ENCODE measurements at places on chromosomes 4 and X.

DNA sequence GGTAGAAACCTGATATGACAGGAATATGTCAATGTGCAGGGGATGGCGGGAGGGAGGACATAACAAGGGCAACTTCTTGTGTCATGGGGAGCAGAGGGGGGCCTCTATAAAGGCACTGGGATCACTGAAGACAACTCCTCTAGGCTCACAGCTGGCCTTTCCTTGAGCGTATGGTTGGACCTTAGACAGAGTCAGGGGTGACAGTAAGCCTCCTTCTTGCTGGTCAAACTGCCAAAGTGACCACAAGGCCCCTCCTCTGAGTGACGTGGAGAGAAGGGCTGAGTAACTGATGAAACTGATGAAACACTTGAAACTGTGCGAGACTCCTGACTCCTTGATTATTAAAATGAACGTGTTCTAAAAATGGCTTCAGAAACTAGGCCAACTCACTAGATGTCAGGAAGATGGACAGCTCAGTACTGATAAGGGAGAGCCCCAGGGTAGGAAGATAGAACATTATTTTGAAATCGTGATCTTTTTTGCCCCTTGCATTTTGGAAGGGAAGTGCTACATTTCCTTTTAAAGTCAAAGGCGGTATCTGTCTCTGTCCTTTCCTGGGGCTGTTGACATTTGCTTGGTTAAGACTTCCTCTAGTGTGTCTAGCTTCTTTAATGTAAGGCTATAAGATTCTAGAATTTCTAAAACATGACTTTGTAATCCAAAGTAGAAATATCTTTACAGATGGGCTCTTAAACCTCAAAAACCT, 1.6 kb downstream of the RAB33A start:
- H3K27me3 ChIP-seq: no peaks in the 10 kb centered on the region
- no peak overlapping the region for H3K27ac ChIP-seq
- no peak overlapping the region for H3K4me3 ChIP-seq
- no peak for DNase-seq

- H3K4me3 ChIP-seq: no peak overlapping the region
- H3K27me3 ChIP-seq: no peaks in the 10 kb centered on the region
- no peak overlapping the region for H3K27ac ChIP-seq
- DNase-seq: no peak
- H3K36me3 ChIP-seq: no peaks in the 10 kb centered on the region
- no peaks in the 10 kb centered on the region for H3K4me1 ChIP-seq
These were observed 19.1 kb upstream of the DDX3X start for GRCh38 chrX:41314881-41315280.

DNA sequence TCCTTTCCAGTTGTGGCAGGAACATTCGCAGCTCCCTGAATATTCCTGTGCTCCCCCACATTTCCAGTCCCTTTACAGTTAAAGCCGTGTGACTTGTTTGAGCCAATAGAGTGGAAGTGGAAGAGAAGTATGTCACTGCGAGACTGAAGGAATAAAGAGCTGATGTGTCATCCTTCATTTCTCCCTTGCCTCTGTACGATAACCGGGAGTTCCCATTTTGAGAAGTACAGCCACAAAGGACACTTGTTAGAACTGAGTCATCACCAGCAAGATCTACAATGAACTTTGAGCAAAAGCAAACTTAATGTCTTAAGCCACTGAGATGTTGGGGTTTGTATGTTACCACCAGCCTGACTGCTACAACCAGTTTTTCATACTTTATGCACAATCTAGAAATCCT, 92.3 kb downstream of the SPRY1 start:
- H3K36me3 ChIP-seq: no peaks in the 10 kb centered on the region
- H3K4me3 ChIP-seq: no peak overlapping the region
- no peak for DNase-seq
- H3K27me3 ChIP-seq: no peaks in the 10 kb centered on the region
- H3K27ac ChIP-seq: no peak overlapping the region

DNA sequence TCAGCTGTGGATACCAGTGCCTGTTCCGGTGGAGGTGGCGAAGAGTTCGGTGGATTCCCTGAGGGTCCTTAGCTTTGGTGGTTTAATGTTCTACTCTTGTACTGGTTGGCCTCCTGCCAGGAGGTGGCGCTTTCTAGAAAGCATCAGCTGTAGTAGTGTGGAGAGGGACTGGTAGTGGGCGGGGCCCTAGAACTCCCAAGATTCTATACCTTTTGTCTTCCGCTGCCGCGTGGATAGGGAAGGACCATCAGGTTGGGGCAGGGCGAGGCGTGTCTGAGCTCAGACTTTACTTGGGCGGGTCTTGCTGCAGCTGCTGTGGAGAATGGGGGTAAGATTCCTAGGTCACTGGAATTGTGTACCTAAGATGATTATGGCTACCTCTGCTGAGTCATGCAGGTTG, 390.3 kb downstream of the FAM47A start:
- no peak overlapping the region for H3K27ac ChIP-seq
- H3K36me3 ChIP-seq: no peaks in the 10 kb centered on the region
- H3K27me3 ChIP-seq: no peaks in the 10 kb centered on the region
- H3K4me3 ChIP-seq: no peak overlapping the region
- H3K4me1 ChIP-seq: no peaks in the 10 kb centered on the region
- DNase-seq: no peak

DNA sequence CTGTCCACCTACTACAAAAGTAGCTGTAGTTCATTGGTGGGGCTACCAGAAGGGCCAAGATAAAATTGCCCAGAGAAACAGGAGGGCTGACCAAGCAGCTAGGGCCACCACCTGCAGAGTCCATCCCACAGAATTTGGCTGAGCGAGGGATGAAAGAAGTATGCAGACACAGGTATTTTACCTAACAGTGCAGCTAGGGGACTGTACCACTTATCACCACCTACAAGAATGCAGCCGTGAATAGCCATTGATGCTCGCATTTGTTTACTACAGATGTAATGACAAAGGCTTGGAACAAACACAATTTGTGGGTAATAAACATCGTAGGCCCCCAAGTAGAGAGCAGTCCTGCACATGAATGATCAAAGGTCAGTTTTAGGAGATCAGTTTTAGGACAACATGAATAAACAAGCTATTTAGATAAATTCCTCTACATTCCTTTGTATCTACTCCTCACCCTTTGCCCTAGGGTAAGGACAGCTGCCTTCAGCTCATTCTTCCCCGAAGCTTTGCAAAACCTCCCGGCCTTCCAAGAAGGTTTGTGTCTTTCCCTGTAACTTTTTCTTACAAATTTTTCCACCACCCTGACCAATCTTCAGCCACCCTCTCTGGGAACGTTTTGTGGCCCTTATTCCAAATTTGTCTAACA, 49.5 kb downstream of the ZNF718 start:
- no peak overlapping the region for H3K27ac ChIP-seq
- no peaks in the 10 kb centered on the region for H3K36me3 ChIP-seq
- H3K4me1 ChIP-seq: no peaks in the 10 kb centered on the region
- no peaks in the 10 kb centered on the region for H3K27me3 ChIP-seq
- no peak for DNase-seq

DNA sequence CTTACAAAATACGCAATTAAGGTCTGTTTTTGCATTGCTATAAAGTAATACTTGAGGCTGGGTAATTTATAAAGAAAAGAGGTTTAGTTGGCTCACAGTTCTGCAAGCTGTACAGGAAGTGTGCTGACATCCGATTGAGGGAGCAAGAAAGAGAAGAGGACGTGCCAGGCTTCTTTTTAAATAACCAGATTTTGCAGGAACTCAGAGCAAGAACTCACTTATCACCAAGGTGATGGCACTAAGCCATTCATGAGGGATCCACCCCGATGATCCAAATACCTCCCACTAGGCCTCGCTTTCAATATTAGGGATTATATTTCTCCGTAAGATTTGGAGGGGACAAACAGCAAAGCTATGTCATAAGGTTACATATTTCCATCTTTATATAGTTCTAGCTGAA, 456.7 kb downstream of the GLUD2 start:
- H3K27me3 ChIP-seq: no peaks in the 10 kb centered on the region
- no peak overlapping the region for H3K4me3 ChIP-seq
- DNase-seq: no peak
- no peaks in the 10 kb centered on the region for H3K36me3 ChIP-seq

- H3K27me3 ChIP-seq: no peaks in the 10 kb centered on the region
- H3K27ac ChIP-seq: peak overlapping the region; percentile 62
These were observed 16.9 kb downstream of the SYNPO2 start for GRCh38 chr4:118905566-118905965.

Measured in prostate gland (tissue), 2 donors.